Thoracic aorta (tissue), 2 donors: ENCODE measurements at places on chromosomes 16 and 17.

- DNase-seq, result no peak
These were observed 443 bp downstream of the CSNK2A2 start for GRCh38 chr16:58197314-58198012.

DNA sequence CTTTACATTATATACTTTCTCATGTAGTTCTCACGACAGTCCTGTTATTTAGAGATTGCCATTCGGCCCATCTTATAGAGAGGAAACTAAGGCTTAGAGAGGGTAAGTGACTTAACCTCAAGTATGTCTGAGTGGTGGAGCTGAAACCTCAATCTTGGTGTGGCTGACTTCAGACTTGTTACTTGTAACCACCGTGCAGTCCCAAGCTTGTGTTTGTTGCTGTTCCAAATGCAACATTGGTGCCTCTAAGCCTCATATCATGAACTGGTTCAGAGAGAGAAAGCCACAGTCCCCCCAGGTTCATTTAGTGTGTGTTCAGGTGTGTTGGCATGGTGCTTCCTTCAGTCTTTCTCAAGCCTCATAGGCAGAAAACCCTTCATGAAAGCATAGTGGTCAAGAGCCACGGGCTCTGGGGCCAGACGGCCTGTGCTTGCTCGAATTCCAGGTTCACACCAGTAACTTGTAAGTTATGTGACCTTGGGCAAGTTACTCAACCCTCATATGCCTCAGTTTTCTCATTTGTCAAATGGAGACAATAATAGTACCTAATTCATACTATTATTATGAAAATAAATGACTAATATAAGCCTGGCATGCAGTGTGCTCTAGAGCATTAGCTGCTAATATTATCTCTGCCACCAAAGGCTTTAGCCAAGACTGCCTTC lies 39.9 kb downstream of the CDH1 start:
- no peak for DNase-seq

- DNase-seq, result no peak
These were observed 63.8 kb downstream of the MFSD11 start for GRCh38 chr17:76801706-76802105.

GRCh38 chr16:57568173-57568678 lies 25.8 kb downstream of the ADGRG5 start:
- DNase-seq, result no peak

GRCh38 chr16:17194190-17194780 lies 276.5 kb downstream of the XYLT1 start:
- DNase-seq, result no peak

DNA sequence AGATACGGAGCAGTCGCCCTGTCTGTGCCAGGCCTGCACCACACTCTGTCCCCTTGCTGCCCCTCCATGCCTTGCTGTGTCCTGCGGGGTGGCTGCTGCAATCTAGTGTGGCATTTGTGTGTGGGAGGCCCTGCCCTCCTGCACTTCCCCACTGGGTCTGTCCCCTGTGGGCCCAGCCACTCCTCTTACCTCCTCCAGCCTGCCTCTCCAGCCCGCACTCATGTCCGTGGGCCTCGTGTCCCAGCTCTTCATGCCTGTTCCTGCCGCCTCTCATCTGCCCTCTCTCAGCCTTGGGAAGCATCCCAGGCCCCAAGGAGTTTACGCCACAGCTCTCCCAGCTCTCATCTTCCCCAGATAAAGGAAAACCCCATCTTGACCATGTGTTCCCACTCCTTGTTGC lies 26.6 kb downstream of the CRAMP1 start:
- no peak for DNase-seq

- DNase-seq, result no peak
These were observed 20.6 kb downstream of the CREBBP start for GRCh38 chr16:3859889-3860288.

- no peak for DNase-seq
These were observed 391.6 kb upstream of the ASIC2 start for GRCh38 chr17:33684735-33685134.

- DNase-seq, result peak; percentile 11
These were observed at the start of gene TMC7 for GRCh38 chr16:18983565-18984434. Gene TMC7 (plus strand): TSS chr16:18983934. CDS start chr16:18984064, 130 bp downstream.

DNA sequence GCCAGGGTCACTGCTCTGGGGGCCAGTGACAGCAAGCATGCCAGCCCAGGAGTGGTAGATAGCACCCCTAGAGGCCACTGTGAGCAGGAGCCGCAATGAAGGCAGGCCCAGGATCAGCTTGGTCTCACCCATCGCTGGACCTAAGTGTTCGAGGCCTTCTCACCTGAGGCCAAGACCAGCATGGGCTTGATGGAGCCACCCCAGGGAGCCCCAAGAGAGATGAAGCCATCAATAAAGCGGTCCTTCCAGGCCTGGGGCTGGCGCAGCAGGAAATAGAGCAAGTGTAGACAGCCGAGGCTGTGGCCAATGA lies 1.8 kb downstream of the LCAT start:
- no peak for DNase-seq

- DNase-seq, result no peak
These were observed 304.6 kb upstream of the FOXF1 start for GRCh38 chr16:86205521-86206245.

DNA sequence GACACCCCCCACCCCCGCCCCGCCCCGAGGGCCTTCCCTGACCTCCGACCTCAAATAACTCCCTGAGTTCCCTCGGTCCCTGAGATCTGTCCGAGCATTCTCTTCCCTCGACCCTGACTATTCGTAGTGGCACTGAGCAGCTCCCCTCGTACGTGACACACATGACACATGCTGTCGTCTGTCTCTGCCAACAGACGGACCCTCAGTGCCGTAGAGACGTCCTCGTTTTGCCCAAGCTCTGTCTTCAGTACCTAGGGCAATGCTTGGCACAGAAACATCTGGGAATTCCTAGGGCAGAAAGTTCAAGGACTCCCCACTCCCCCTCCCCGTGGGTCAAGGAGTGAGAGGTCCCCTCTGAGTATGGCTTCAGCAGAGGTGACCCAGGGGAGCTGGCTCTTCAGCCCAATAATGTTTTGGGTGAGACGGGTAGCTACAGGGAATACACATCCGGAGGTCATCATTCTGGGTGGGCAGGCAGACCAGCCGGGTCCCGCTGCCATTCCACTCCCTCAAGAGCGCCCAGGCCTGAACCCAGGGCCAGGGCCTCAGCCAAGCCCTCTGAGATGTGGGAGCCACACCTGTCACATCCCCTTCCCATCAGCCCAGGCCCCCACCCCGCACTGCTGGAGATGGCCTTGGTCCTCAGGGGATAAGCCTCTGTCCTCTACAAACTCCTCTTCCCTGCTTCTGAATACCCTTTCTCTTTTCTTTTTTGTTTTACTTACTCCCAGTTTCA lies 671 bp upstream of the FADS6 start:
- no peak for DNase-seq

DNA sequence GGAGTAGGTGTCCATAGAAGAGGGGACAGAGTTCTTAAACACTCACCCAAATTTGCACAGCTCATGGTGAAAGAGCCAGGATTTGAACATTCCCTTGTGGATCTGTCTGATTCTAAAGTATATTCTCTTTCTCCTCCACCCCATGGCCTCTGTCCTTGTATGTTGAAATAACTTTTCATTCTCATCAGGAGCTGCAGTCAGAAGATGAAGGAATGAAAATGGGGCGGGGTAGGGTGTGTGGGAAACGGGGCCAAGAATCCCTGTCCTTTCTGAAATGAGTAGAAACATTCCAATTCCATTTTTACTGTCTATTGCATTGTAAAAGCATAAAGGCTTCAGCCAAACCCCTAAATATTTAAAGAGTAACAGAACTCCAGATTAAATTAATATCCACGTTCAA lies 42.8 kb downstream of the NOG start:
- no peak for DNase-seq

GRCh38 chr17:74130841-74131240 lies 72.6 kb upstream of the RPL38 start:
- no peak for DNase-seq
